ENCODE measurements at places on chromosomes 6 and 20. TPM values are rescaled to one million over a fixed set of nuclear protein-coding genes. Genes with fewer than 3 reads are reported as not detected.

GRCh38 chr6:91020744-91021143 lies 433.9 kb upstream of the MAP3K7 start:
- DNase-seq: no peak

DNA sequence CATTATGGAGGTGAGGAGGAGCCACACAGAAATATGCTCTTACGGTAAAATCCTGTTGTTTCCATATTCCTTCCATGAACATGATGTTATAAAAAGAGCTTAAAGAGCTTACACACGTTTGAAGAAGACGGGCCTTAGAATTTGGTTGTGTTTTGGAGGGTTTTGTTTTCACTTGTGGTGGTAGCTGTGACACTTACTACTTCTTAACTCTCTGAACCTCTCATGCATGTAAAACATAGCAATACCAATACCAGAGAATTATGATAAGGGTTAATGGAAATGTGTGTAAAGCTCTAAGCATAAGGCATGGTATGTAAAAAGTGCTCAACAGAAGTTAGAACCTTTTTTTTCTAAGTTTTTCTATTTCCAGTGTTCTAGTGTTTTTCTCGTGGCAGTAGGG lies 256.1 kb upstream of the KCNQ5 start:
- DNase-seq: no peak

GRCh38 chr6:12386816-12387215 lies 96.7 kb downstream of the EDN1 start:
- DNase-seq: no peak

- DNase-seq: no peak
These were observed 38.3 kb downstream of the BCL2L1 start for GRCh38 chr20:31684153-31685015.

- no peak for DNase-seq
These were observed 41.1 kb upstream of the FANCE start for GRCh38 chr6:35411066-35411465.

DNA sequence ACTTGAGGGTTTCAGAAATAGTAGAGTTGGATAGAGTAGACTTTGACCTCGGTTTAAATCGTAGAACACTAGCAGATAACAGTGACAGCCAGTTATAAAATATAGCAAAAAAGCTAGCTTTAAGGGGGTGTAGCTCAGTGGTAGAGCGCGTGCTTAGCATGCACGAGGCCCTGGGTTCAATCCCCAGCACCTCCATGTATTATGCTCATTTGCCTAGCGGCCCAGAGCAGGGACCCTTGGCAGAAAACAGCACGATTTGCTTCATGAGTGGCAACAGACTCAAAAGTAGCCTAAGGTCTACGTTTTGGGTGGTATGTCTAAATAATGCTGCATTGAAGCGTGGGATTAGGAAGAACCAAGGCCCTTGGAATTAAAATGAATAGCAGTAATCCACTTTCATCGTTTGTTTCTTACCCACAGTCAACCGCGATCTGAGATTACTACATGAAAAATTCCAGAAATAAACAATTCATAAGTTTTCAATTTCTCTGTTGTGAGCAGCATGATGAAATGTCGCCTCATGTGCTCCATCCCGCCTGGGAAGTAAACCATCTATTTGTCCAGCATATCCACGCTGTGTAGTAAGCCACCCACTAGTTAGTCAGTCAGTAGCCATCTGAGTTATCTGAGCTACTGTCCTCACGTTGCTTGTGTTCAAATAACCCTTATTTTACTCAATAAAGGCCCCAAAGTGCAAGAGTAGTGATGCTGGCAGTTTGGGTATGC lies 184.9 kb downstream of the GPX5 start:
- DNase-seq: peak; percentile 33

DNA sequence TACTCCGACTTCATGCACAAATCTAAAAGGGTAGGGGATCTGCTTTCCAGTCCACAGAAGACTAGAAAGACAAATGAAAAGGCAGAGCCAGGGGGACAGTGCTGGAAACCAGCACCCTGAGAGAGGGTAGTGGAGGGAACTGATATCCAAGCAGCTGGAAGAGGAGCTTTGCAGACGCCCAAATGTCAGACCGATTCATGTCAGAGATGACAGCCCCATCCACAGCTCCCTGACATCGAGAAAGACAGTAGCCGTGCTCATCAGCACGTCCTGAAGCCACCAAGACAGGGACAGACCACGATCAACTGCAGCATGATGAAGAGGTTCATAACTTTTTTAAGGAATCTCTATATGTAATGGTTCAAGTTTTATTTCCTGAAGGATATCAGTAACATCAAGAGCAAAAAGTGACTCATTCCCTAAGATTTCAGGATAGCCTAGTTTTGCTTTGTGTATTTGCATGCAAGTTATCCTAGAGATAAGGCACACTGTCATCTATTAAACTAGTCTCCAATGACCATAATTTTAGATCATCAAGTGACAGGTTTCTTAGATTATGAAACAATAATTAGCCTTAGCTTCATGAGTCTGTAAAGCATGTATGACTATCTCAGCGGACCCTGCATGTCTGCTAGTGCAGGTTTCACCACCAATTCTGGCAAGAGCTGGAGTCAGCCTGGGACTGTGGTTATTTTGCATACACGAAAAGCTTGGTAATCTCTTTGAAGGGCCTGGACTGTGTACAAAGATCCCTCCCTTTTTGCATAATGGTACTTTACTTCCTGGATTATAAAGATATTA lies 43.0 kb downstream of the PRDM1 start:
- DNase-seq: peak; percentile 97

DZANK1 gene
- total RNA-seq: 1.5 TPM

ZNF165 gene
- total RNA-seq: 0.45 TPM

THBD gene
- 6.7 TPM for total RNA-seq

FOXF2 gene
- total RNA-seq: 0.25 TPM

GJA10 gene
- not detected for total RNA-seq

HMGN3 gene
- 42.3 TPM for total RNA-seq

TBC1D22B gene
- total RNA-seq: 3.5 TPM
